ENCODE measurements at places on chromosomes 12 and 14.

GRCh38 chr12:7747246-7747645 is at the start of gene CLEC4C:
TSS of gene CLEC4C (minus strand) at chr12:7747375. CDS start at chr12:7747348, 27 bp downstream.
- no peak for DNase-seq

- DNase-seq: no peak
Measured at GRCh38 chr12:125143491-125143890, 78.3 kb downstream of the AACS start.

DNA sequence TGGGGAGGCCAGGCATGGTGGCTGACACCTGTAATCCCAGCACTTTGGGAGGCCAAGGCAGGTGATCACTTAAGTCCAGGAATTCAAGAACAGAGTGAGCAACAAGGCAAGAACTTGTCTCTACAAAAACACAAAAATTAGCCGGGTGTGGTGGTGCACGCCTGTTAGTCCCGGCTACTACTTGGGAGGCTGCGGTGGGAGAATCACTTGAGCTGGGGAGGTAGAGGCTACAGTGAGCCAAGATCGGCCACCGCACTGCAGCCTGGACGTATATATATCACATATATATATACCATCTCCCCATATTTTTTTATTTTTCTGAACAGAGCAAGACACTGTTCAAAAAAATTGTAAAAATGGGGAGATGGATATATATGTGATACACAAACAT is 19.5 kb downstream of the CKAP4 start:
- DNase-seq: no peak

DNA sequence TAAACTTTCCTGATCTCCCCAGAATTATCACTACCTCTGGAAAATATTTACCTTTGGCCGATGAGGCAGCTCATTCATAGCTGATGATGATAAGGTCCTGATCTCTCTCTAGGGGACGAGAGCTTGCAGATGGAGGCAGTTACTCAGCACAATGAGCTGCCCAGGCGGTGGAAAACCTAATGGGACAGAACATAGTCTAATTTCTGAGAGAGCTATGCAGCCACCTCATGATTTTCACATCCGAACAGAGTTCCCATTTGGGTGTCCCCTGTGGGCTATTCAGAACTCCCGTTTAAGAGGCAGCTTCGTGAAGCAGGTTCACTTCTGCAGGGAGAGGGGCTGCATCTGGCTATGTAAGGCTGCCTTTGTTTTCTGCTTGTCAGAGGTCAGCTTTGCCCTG is 724.6 kb upstream of the TMEM132C start:
- DNase-seq: no peak

GRCh38 chr14:67817750-67818438 is 1.5 kb upstream of the ZFYVE26 start:
- DNase-seq: no peak

DNA sequence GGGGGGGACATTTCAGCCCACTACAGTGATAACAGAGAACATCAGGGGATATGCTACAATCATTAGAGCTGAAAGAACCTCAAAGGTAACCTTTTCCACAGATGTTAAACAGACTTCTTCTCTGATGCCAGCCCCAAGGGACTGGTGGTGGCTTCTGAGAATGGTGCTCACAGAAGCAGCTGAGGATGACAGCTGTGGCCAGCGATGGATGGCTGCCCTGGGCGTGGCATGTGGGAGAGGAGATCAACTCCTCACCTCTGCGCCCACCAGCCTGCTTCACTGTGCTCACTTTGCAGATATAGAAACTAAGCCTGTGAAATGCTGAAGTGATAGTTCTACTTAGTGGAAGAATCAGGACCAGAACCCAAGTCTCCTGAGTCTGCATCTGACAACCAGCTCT is 33.0 kb downstream of the FOXN3 start:
- no peak for DNase-seq

GRCh38 chr14:102717276-102717675 is 60.0 kb upstream of the TRAF3 start:
- DNase-seq: peak; percentile 24

- DNase-seq: peak; percentile 81
Measured at GRCh38 chr12:64452559-64453329, 824 bp downstream of the TBK1 start.

DNA sequence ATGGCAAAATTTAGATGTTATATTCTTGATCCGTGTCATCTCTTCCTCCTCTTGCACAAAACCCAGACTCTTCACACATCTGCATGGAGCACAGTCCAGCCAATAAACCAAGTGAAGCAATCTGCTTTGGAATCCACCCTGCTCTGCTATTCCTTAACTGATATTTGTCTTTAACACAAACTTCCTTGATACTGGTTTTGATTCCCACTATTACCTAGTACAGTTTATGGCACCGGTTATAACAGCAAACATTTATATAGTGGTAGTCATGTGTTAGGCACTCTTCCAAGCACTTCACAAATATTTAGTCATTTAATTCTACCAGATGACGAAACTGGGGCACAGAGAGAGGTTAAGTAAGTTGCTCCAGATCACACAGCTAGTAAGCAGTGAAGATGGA is 12.5 kb downstream of the STYK1 start:
- DNase-seq: no peak

DNA sequence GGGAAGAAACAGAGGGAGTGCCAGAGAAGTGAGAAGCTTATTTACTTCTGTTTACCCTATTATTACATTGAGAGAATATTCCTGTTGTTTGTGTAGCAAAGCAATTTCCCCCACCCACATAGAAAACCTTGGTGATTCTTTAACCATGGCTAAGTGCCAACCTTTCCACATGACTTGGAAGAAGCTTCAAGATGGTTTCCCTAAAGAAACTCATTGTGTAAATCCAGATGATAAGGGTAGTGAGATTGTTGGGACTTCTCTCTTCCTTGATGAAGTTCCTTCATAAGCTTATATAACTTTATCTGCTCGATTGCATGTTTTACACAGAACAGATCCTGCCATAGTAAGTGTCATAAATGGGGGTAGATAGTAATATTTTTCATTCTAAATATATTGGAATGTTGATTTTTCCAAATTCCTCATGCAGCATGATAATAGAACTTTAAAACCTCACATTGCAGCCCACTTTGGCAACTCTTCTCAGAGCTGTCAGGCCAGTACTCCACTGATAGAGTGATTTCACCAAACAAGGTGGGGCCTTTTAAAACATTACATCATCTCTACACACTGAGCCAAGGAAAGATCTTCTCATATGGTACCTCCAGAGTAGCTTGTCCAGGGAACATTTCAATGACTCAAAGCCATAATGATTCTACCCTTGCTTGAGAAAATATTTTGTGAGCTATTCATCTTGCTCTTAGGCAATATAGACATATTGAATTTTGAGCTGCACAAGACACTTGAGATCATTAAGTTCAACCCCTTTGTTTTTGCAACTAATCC is 47.8 kb upstream of the KIF21A start:
- DNase-seq: peak; percentile 89

GRCh38 chr14:59427653-59428580 is 37.3 kb downstream of the GPR135 start:
- peak; percentile 75 for DNase-seq

DNA sequence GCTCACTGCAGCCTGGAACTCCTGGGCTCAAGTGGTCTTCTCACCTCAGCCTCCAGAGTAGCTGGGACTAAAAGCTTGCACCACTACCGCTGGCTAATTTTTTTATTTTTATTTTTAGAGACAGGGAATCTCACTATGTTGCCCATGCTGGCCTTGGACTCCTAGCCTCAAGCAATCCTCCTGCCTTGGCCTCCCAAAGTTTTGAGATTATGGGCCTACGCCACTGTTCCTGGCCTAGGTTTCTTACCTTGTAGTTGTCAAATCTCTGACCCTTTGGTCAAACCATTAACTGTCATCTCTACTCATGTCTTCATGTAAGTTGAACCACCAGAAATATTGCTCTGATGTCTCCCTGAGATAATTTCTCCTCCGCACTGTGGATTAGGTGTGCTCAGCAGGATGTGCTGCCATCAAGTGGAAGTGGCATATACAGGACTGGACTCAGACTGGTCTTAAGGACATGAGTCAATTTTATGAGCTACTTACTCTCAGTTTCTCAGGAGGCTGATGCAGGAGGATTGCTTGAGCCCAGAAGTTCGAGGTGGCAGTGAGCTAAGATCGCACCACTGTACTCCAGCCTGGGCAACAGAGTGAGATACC is 28.5 kb downstream of the ACTR6 start:
- DNase-seq: no peak

GRCh38 chr14:80602946-80603345 is 338.6 kb downstream of the CEP128 start:
- no peak for DNase-seq

DNA sequence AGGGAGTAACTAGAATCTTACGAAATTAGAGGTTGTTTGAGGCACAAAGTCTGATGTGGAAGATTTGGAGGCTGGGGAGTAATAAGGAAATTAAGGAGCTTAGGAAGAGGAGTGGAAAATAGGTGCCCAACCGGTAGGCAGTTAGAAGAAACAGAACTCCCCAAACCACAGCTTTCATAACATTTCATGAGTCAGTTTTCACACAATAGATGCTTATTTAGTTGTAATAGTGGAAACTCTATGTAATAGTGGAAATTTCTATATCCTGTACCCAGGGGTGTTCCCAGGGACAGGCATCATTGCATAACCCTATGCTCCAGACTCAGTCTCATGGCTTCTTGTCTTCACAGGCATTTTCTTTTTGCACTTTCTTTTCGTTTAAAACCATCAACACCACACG is 8.3 kb downstream of the C3AR1 start:
- peak; percentile 55 for DNase-seq

- no peak for DNase-seq
Measured at GRCh38 chr12:5170844-5171243, 127.2 kb downstream of the KCNA5 start.

DNA sequence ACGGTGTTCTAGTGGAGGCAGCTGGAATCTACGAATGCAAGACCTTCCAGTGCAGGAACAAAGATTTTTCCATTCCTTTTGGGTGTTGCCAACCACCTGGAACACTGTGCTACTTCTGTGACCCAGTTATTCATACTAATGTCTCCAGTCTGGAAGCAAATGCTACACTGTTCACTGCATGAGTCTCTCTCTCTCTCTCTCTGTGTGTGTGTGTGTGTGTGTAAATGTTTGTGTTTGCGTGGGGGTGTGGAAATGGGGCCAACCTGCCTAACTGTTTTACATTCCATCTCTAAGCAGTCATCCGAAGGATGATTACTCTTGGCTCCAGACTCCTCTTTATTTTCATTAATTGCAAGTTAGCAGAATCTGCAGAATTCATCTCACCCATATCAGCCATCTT is 29.9 kb upstream of the YBX3 start:
- DNase-seq: peak; percentile 61

- DNase-seq: no peak
Measured at GRCh38 chr14:93510056-93510455, 79.3 kb downstream of the UNC79 start.

DNA sequence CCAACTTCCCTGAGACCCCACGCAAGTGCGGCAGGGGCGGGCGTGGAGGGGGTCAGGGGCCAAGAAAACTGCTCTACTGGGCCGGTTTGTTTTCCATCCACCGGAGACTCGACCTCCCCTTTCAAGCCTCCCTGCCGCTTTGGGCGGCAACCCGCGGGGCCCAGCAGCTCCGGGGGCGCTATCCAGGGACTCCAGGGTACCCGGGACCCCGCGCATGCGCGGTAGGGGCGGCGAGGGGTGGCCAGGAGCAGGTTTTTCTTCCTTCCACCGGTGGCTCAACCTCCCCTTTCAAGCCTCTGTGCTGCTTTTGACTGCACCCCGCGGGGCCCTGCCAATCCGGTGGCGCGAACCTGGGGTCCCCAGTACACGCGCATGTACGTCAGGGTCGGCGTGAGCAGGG is 323.5 kb downstream of the ALG10 start:
- DNase-seq: no peak

- peak; percentile 9 for DNase-seq
Measured at GRCh38 chr12:39605501-39605900, 14.1 kb downstream of the ABCD2 start.

GRCh38 chr12:97404543-97404942 is 58.1 kb upstream of the RMST start:
- no peak for DNase-seq

Data from skeletal muscle cell (primary cell).